ENCODE measurements at places on chromosomes 4 and X. TPM values are rescaled to one million over a fixed set of nuclear protein-coding genes. Genes with fewer than 3 reads are reported as not detected.

Gene PHF8
- polyA plus RNA-seq = 11.1 TPM

Gene LNX1
- polyA plus RNA-seq = 7.3 TPM

Gene OCIAD1
- 207 TPM for polyA plus RNA-seq

Gene MAGED4
- 69.3 TPM for polyA plus RNA-seq
